ACHN (cell line): ENCODE measurements at places on chromosomes 12 and 14.

DNA sequence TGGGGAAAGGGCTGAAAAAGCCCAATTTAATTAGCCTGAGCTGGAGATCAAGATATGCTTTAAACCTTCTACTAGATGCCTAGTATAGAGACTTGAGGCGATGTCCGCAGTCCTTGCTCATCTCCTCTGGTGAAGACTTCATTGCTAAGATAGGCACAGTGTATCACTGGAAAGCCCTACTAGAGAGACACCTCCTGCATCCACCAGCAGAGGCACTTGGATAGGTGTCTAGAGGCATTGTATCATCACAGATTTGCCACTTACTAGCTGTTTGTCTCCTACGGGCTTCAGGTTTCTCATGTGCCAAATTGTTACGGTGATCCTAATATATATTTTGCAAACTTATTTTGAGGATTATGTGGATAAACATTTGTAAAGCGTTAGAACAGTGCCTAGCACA lies 1048.5 kb downstream of the GALC start:
- DNase-seq: no peak

DNA sequence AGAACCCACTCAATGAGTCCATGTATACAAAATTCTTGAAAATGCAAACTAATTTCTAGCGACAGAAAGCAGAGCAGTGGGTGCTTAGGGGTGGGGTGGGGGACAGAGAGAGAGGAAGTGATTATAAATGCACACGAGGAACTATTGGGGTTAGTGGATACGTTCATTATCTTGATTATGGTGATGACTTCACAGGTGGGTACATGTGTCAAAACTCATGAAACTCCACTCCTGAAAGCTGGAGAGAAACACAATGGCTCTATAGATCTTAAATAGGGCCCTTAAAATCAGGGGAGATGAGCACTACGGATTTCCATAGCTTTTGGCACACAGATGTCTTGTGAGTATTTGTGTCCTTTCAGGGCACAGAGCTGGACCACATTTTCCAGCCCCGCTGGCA lies 59.9 kb downstream of the STON2 start:
- DNase-seq: no peak

DNA sequence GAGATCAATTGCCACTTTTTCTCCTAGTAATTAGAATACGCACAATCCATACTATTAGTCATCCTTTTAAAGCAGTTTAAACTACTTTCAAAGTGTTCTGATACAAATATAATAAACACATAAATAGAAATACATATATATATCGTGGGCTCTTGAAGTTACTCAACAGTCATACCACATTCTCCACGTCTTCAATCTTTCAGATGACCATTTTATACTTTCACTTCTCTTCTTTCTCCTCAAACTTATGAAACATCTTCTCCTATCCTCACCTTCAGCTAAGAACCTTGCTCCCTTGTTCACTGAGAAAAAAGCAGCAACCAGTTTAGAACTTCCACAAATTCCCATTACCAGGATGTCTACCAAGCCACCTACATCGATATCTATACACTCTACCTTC lies 19.2 kb downstream of the CEP290 start:
- no peak for DNase-seq

- DNase-seq: no peak
Measured at GRCh38 chr12:130644146-130644545, 72.0 kb downstream of the RIMBP2 start.

GRCh38 chr12:108297424-108297823 lies 41.7 kb downstream of the CMKLR1 start:
- no peak for DNase-seq

GRCh38 chr14:39956372-39956771 lies 524.1 kb upstream of the FBXO33 start:
- peak; percentile 20 for DNase-seq

DNA sequence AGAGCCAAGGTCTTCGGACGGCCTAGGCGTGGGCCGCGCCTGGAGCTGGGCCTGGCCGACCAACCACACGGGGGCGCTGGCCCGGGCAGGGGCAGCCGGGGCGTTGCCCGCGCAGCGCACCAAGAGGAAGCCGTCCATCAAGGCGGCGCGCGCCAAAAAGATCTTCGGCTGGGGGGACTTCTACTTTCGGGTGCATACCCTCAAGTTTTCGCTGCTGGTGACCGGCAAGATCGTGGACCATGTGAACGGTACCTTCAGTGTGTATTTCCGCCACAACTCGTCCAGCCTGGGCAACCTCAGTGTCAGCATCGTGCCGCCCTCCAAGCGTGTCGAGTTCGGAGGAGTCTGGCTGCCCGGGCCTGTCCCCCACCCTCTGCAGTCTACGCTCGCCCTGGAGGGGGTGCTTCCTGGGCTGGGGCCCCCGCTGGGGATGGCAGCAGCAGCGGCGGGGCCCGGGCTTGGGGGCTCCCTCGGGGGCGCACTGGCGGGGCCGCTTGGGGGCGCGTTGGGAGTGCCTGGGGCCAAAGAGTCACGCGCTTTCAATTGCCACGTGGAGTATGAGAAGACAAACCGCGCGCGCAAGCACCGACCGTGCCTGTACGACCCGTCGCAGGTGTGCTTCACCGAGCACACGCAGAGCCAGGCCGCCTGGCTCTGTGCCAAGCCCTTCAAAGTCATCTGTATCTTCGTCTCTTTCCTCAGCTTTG lies 4.4 kb upstream of the SHMT2 start:
- no peak for DNase-seq

- peak; percentile 79 for DNase-seq
Measured at GRCh38 chr14:34733245-34733644, 18.9 kb upstream of the CFL2 start.

DNA sequence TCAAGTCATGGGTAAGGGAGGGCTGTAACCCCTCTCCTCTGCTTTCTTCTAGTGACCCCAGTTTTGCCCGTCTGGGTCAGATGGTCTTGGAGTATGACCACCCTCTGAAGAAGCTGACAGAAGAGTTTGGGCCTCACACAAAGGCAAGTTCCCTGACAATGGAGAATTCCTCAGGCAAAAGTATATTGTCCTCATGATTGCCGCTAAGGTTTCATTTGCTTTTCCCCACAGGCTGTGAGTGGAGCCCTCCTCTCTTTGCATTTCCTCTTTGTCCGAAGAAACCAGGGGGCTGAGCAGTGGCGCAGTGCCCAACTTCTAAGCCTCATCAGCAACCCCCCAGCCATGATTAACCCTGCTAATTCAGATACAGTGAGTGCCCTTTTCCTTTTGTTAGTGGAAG lies 12.1 kb downstream of the NCKAP1L start:
- no peak for DNase-seq

GRCh38 chr12:40515041-40515816 lies 177.0 kb upstream of the CNTN1 start:
- no peak for DNase-seq

DNA sequence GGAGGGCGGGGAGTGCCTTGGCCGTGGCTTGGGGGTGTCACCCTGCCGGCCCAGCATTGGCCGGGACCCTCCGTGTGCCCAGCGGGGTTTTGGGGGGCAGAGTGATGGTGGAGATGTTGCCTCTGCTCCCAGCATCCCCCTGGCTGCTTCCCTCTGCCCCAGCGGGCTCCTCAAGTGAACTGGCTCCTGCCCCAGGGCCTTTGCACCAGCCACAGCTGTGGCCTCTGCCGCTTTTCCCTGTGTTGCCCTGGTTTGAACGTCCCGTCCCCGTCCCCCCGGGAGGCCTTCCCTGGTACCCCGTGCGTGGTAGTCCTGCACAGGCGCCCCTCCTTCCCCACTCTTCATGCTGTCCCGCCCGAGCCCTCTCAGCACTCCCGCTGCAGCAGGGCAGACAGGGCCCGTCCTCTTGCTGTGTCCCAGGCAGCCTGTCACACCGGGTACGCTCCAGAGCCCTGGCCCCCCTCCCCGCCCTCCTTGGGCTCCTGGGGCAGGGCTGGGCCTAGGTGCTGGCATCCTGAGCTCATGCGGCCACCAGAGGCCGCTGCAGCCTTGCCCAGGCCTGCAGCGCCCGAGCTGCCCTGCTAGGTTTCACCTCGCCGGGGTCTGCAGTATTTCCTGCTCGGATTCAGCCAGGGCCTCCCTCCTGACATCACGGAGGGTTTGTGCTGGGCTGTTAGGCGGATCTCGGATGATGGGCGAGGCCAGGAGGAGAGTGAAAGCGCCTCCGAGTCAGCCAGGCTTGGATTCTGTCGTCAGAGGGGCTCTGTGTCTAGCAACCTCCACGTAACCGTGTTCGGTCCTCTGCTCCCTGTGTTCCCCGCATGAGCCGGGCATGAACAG lies 9.5 kb downstream of the NOC4L start:
- peak; percentile 85 for DNase-seq

- DNase-seq: no peak
Measured at GRCh38 chr14:60652674-60653651, 3.7 kb upstream of the SIX1 start.

GRCh38 chr14:104882325-104882973 lies 17.4 kb downstream of the CEP170B start:
- peak; percentile 36 for DNase-seq

DNA sequence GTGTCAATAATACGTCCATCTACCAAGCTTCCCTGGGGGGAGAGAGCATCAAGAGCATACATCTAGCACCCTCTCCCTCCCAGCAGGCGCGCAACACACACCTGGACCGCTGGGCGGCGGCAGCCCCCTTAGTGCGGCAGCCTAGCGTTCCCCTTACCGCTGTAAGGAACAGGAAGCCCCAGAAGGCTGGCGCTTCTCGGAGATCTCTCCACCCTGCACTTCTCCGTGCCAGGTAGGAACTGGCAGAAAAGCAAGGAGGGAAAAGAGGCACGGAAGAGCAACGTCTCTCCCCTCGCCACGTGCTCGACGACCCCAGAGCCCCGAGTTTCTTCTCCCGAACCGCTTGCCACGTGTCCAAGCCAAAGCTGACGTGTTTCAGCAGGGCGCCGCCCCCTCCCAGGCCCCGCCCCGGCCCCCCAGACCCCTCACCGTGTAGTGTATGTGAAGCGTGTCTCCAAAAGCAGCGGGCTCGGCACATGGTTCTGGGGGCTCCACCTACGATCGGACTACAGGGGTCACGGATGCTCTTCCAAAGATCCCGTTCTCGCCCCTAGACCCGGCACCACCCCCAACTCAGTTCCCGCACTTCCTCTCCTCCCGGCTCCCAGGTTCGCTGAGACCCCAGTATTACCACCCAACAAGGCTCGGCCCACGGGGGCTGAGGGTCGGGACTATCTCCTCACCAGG lies 532 bp downstream of the FKBP11 start:
- DNase-seq: peak; percentile 78

- no peak for DNase-seq
Measured at GRCh38 chr14:99158646-99159165, 113.3 kb downstream of the BCL11B start.

DNA sequence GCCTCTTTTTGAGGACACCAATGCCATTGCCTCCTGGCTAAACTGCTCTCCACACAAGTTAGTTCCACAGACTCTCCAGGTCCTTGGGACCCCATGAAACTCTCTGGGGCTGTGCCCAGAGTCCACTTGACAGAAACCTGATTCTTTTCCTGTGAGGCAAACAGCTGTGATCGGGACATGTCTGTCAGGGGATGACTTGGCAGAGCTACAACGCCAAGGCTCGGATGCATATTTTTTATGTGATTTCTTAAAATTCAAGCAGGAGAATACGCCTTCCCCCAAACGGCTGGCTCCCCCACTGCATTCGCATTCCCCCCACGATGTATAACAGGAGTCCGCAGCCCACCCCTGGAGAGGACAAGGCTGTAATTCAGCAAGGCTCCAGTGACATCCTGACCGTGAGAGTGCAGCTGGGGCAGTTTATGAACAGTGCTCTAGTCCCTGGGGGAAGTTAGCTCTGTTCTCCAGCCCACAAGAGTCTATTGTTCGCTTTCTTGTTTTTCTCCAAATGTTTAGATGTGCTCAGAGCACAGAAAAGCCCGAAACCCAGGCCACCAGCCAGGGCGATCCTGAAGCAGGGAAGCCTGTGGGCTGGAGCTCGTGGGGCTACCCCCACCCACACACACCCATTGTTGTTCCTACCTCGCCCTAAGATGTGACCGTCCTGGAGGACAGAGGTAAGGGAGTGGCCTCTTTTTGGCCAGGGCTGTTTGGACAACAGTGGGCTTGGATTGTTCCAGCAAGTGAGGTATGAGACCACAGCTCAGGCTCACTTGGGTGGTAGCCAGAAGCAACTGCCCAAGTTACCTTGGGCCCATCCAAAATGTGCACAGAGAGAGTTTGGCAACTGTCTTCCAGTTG lies 159.5 kb downstream of the ZFP36L1 start:
- DNase-seq: no peak

- DNase-seq: no peak
Measured at GRCh38 chr14:61126603-61127498, 145.8 kb downstream of the SLC38A6 start.

DNA sequence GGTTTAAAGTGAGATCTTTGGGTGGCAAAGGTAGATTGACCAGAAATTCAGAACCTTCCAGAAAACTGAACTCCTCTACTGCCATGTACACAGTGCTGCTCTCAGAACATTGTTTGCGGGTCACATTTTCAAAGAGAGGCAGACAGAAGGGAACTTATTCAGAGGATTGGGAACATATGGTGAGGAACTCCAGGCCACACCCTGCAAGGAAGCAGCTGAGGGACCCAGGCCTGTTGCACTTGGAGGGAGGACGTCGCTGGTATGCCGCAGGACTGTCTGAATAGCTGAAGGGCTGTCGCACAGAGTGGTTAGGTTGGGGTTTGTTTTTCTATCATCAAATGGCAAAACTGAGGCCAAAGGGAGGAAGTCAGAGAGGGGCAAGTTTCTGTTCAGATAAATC lies 441.1 kb downstream of the DPF3 start:
- DNase-seq: no peak

GRCh38 chr12:54926246-54926645 lies 58.3 kb downstream of the TESPA1 start:
- DNase-seq: no peak

- no peak for DNase-seq
Measured at GRCh38 chr14:59377491-59377890, 87.7 kb downstream of the GPR135 start.

- DNase-seq: no peak
Measured at GRCh38 chr12:100254876-100255275, 12.0 kb downstream of the DEPDC4 start.

- DNase-seq: no peak
Measured at GRCh38 chr12:52341066-52341580, 19.9 kb upstream of the KRT83 start.

DNA sequence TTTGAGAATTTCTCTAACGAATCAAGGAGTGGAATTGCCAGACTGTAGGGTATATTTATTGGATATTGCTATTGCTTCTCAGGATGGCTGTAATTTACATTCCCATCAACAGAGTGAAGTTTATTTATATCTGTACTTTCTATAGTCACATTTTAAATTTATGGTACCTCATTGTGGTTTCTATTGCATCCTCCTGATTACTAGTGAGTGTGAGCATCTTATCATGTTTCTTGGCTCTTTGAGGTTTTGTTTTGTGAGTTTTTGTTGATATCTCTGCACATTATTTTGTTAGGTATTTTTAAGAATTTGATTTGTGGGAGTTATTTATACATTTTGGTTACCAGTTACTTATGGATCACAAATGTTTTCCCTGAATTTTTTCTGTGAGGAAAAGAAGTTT lies 13.9 kb downstream of the DNM1L start:
- DNase-seq: no peak

DNA sequence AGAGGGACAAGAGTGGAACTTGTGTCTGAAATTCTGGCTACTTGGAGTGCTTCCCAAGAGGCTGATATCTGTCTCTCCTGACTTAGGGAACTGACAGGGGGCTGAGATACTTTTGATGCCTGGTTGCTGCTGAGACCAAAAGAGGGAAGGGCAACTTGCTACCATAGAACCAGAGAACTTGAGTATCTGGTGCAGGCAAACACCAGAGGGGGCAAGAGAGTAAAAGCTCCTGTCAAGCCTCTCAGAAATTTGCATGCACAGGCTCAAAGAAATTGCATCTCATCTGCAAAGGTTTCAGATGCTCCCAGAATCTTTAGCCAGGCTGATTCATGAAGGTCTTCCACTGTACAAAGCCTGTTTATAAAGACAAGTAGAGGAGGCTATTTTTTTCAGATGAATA lies 391.3 kb upstream of the FOXG1 start:
- DNase-seq: peak; percentile 19
